ENCODE measurements at places on chromosomes 1 and 21.

DNA sequence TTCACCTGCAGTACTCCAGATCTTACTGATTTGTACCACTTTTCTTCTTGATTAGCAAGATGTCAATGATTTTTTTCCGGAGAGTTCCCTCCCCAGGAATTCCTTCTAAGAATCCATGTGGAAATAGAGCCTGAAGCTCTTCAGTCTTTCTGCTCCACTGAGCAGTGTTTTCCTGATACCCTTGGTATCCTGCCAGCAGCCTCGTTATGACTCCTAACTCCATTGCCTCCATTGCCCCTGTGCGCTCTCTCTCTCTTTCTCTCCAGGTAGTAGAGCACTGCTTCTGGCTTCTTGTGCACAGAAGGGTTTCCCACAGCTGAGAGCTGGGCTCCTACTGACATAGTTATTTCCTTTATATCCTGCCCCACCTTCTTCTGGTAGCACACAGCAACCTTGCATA lies 12.2 kb downstream of the UBE2U start:
- DNase-seq: no peak

- DNase-seq: no peak
These were observed 194.3 kb upstream of the GREM2 start for GRCh38 chr1:240806200-240806745.

- DNase-seq: no peak
These were observed 16.0 kb upstream of the PDE9A start for GRCh38 chr21:42637267-42638041.

DNA sequence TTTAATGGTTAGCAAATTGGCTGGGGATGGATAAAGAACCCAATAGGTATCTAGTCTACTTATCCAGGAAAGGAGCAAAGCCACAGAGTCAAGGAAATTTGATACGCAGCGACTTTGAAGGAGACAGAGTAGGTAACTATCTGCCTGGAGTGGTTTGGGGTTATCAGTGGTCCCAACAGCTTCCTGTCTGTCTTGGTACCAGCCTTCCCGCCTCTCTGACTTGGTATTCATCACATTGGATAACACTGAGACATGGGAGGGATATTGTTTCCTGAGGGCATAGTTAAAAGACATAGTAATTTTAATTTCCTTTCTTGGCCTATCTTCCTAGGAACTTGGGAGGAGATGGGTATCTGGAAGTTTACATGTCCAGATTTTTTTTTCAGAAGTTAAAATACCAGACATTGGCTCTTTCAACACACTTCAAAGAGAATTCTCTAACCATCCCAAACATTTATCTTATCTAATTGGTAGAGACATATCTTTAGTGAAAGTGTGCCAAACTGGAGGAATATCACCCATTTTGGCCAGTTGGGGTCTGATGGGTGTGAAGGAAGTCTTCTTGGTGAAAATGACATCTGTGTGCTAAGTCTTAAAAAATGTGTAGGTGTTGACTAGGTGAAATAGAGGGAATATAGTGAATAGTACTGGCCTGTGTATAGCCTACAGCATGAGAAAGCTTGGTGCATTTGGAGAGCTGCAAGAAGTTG lies 65.0 kb downstream of the RGS5 start:
- no peak for DNase-seq

DNA sequence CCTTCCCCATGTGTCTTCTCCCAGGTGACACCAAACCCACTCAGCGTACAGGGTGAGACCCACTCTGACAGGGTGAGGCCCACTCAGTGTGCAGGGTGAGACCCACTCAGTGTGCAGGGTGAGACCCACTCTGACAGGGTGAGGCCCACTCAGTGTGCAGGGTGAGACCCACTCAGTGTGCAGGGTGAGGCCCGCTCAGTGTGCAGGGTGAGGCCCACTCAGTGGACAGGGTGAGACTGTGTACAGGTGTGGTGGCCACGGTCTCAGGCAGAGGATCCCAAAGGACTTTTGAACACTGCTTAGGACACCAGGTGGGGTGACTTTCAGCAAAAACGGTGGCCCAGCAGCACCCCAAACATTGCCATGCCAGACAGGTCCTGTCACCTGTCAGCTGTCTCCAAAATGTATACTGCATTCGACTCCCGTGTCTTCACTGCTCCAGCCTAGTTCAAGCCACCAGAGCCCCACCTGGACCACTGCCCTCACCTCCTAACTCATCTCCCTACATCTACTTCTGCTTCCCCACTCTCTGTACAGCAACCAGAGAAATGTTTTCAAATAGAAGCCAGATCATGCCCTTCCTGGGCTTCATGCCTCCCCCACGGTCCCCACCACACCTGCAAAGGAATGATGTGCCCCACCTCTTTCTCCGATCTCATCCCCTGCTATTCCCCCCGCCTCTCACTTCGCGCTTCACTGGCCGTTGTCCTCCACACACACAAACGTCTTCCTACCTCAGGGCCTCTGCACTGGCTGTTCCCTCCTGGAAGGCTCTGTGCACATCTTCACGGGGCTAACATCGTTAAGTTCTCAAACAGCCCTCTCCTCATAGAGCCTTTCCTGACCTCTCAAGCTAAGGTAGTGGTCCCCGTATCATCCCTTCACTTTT lies 52.1 kb downstream of the ACBD3 start:
- no peak for DNase-seq

- DNase-seq: no peak
These were observed 20.3 kb upstream of the MPZL1 start for GRCh38 chr1:167701510-167701909.

DNA sequence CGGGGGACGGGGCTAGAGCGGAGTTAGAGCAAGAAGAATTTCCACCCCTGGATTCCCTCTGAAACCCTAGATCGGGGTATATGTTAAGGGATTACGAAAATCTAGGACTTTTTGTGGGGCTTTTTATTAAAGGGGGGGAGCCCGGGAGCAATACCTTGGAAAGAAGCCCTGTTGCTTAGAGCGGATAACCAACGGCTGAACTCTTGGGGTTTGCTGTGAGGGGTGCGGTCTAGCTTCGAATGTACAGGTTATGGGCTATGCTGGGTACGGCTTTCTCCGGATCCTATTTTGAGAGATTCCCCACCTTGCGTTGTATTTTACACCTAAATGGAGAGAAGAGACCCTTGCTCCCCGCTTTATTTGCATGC lies 626 bp downstream of the DYRK3 start:
- DNase-seq: no peak

GRCh38 chr1:46571691-46572225 lies 20.3 kb upstream of the KNCN start:
- no peak for DNase-seq

Data from H9 (cell line).